Cerebellar nuclear complex (tissue), 1 donor: ENCODE measurements at places on chromosomes 6 and 20.

DNA sequence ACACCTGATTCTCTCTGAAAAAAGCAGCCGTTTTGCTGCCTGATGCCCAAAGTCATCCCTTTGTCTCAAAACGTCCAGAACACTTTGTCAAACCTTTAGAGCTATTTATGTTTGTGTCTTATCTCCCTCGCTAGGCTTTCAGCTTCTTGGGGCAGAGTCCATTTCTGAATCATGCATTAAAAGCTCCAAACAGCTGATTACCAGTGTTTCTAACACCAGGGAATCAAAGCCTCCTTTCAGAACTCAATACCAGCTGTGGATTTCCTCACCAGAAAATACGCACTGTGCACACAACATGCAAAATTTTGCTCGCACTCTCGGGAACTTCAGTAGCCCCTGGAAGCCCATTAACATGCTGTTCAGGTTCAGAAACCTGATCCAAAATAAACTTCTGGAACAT is 333.3 kb downstream of the HACE1 start:
- no peak for DNase-seq

GRCh38 chr20:152131-152530 is 5.1 kb upstream of the DEFB127 start:
- no peak for DNase-seq

DNA sequence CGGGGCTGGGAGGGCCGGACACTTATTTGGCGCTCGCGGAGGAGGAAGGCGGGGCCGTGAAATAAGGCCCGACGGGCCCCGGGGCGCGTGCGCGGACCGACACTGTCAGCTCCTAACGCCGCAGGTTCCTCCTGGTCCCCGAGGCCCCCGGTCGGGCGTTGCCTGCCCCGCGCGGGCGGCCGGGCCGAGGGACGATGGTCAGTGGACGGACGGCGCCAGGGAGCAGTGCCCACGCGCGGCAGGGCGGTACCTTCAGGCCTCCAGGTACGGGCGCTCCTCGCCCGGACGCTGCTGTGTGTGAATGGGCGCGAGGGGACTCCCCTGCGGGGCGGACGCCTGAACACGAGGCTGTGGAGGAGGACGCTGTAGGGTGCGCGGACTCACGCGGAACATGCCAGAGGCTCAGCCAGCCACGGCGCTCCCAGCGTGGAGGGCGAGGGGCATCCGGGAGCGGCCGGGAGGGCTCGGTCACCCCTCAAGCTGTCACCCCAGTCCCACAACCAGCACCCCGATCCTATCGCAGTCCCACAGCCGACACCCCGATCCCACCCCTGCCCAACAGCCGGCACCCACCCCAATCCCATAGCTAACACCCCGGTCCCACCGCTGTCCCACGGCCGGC is 339 bp upstream of the GMEB2 start:
- DNase-seq, result peak; percentile 29

DNA sequence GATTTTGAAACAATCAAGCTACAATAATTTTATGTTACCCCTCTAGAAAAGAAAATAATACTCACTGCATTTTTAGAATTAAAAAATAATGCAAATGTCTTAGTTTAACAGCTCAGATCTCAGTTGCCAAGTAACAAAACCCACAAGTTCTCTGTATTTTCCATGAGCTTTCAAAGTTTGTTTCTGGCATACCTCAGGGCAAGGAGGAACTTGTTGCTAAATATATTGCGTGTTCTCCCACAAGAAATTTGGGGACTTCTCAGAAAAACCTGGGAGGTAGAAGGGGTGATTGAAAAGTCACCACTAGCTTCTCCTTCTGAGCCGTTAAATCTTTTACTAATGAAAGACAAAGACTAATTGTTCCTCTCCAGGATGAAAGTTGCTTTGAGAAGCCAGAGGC is 236.8 kb upstream of the MARCKS start:
- DNase-seq, result no peak

DNA sequence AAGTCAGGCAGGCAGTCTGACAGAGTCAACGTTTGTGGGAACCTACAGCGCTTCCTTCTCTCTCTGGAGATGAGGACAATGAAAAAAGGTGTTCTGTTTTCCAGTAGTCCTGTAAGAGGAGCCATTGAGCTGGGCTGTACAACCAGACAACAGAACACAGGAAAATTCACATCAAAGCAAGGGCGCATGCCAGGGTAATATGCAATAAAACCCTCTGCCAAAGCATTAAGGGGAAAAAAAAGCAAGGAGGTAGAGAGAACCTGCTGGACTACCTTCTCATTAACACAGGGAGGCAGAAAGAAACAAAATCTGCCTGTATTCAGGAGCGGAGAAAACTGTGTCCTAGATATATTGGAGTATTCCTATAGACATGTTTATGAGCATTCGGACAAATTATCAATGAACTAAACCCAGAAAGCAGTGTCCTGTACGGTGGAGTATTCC is 1.3 kb downstream of the RNF24 start:
- peak; percentile 54 for DNase-seq

- DNase-seq, result no peak
These were observed 775 bp upstream of the TTLL2 start for GRCh38 chr6:167324111-167324510.

DNA sequence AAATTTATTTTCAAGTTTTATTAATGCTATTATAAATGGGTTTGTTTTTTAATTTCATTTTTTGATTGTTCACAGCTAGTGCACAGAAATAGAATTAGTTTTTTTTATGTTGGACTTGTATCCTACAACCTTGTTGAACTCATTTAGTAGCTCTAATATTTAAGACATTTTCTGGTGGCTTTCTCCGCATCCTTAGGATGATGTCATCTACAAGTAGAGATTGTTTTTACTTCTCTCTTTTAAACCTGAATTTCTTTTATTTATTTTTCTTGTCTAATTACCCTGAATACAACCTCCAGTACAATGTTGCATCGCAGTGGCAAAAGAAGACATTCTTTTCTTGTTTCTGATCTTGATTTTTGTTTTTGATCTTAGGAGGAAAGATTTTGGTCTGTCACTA is 142.6 kb upstream of the PRDM1 start:
- no peak for DNase-seq

DNA sequence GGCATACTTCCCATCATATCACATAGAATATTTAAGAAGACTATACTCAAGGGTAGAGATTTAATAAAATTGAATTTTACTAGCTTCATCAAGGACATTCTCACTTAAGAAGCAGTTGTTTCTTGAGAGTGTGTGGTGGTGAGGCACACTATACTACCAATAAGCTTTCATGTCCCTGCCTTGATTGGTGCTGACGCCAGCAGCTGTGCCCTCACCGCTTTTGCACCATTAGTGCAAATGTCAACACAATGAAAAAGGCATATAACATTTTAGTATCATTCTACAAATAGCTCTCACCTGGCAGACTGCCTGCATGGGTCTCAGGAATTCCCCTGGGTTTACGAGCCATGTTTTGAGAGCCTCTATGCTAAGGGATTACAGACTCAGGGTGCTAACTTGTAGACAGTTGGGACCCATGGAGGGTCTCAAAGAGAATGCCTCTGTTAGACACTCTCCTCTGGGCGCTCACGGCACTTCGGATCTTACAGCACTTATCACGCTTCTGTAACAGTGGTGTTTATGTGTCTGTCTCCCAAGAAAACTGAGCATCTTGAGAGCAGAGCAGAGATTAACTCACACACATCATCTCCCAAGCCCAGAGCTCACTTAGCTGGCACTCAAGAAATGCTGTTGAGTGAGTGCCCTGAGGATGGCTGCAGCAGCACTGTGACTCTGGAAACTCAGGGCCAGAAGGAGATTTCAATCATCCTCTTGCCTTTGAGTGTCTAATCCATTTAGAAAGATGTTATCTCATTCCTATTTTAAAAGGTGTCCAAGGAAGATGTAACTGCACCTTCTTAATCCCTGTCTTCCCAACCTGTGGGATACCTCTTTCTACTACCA is 143.3 kb upstream of the GPR6 start:
- no peak for DNase-seq

GRCh38 chr6:137951064-137951597 is 84.1 kb downstream of the TNFAIP3 start:
- DNase-seq, result no peak
